Activated CD8-positive, alpha-beta memory T cell treated with anti-CD3 and anti-CD28 coated beads for 4 hours (primary cell): ENCODE measurements at places on chromosomes 3 and 15.

- no peak for DNase-seq
Observed at GRCh38 chr3:40523781-40524180, 979 bp upstream of the ZNF621 start.

- no peak for DNase-seq
Observed at GRCh38 chr15:41629463-41629862, 30.7 kb upstream of the MGA start.

- no peak for DNase-seq
Observed at GRCh38 chr3:140015741-140016140, 80.8 kb downstream of the CLSTN2 start.

- DNase-seq: no peak
Observed at GRCh38 chr3:43031485-43031884, 52.4 kb downstream of the GASK1A start.

DNA sequence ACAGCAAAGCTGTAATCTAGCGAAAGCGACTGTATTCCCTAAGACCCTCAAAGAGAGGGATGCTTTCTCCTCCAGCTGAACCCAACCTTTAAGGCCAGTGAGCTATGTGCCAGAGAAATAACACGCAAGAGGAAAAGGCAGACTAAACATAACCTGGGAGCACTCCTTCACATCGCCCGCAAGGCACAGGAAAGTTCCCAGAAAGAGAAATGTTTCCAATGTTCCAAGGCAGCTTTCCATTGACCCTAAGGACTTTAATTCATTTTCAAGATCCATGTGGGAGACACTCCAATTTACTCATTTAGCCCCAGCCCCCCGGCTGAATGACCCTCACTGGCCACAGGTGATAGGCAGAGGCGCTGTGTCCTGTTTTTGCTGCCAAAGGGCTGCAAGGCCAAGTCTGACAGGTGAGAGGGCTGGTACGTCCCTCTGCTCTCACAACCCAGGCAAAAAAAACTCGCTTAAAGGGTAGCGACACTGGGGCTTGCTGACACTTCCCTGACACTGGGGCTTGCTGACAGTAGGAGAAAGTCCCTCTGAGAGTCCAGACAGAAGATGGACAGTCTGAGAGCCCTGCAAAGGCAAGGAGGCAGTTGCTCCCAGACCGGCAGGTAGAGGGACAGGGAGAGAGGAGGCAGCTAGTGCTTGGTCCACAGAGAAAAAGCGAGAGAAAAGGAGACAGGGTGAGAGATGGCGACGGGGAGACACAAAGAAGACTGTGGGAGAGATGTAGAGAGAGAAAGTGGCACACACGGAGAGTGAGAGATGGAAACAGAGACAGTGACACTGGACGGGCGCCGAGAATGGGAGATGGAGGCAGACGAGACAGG is 702 bp downstream of the ARHGEF3 start:
- no peak for DNase-seq

DNA sequence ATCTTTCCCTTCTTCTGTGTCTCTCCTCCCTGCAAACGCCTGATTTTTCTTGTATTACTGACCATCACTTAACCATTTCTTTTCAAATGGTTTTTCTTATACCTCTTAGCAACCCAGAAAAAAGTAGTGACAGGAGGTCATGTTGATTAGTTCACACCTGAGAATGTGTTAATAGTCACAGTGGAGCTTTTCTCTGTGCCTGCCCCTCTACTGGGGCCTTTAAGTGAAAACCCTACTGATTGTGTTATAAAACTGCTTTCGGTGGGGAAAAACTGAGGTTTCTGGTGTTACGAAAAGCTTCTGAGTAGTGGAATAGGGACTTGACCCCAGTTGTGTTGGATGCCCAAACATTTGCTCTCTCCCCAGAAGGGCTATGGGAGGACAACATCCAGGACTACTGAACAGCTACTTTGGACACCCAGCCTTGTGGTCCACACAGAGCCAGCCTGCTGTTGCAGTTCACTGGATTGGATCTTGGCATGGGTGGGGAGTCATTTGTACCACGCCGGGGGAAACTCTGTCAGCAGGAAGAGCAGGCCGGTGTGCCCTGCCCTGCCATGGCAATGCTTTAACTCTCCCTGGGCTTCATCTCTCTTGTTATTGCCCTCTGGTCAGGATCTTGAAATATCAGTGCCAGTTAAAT is 10.3 kb downstream of the GPR87 start:
- no peak for DNase-seq

DNA sequence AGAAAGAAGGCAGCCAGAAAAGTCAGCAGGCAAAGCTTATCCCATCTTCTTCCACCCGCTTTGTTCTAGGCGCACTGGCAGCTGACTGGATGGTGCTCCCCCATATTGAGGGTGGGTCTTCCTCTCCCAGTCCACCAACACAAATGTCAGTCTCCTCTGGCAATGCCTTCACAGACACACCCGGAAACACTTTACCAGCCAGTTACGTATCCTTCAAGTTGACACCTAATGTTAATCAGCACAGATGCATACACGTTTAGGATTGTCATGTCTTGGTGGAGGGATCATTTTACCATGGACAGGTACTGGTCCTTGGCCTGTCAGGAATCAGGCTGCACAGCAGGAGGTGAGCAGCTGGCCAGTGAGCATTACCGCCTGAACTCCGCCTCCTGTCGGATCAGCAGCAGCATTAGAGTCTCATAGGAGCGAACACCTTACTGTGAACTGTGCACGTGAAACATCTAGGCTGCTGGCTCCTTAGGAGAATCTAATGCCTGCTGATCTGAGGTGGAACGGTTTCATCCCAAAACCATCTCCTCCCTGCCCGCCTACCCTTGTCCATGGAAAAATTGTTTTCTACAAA is 59.1 kb upstream of the PYDC2 start:
- no peak for DNase-seq

DNA sequence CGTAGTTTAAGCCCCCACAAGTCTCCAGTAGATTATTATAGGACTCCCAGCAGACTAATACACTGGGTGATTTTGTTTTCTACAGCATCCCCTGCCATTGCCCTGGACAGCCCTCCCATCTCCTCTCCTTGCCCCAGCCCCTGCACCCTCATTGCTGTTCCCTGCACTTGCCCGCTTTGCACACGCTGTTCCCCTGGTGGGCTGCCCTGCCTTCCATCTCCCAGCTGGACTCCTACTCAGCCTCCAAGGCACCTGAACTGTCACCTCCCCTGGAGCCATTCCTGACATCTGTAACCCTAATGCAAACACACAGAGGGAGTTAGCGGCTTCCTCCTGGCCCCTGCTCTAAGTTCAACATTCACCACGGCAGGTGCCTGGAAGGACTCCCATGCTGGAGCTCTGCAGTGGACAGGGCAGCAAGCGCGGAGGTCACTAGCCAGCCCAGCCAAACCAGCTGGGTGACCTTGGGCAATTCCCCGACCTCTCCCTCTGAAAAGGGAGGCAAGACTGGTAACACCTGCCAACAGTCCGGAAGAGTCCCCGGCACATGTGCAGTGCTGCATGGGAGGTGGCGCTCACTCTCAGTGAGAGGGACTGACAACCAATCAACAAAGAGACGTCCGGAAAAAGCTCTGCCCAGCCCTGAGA is 38.8 kb upstream of the IQSEC1 start:
- DNase-seq: no peak

DNA sequence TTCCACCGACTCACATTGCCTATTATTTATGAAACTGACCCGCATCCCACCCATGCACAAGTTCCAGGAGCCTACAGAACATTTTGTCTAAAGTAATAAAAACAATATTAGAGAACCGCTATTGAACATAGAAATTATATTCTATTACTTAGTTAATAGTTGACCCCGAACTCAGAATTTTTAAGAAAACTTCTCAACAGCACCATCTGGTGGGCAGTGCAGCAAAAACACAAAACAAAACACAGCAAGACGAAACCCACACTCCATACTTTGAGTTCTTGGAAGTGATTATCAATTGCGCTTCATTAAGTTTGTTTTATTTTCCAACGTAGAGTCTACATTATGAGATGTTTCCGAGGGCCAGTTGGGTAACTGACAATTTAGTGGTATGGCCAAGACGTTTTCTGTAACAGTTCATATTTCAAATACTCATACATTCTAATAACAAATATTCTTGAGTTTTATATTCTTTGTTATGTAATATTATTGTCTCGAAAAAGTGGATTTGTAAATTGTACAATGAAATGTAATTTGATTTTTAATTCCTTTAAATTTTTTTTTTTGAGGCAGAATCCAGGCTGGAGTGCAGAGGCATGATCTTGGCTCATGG is 24.0 kb upstream of the C3orf70 start:
- DNase-seq: no peak

GRCh38 chr15:92984161-92984560 is 84.0 kb downstream of the CHD2 start:
- no peak for DNase-seq

- no peak for DNase-seq
Observed at GRCh38 chr3:169131690-169132464, 531.6 kb downstream of the MECOM start.

DNA sequence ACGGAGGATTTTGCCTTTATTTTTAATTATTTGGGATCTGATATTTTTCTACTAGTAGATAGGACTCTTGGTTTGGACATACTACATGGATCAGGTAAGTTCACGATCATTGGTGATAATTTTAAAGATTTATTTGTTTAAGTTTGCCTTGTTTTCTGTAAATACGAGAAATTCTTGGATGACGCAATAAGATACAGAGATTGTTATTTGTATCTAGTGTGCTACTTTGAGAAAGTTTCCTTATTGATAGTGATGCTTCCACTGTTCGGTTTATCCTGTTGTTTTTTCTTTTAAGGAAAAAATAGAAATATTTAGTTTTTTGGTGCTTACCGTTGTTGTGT is 577 bp downstream of the CHD2 start:
- DNase-seq: no peak

DNA sequence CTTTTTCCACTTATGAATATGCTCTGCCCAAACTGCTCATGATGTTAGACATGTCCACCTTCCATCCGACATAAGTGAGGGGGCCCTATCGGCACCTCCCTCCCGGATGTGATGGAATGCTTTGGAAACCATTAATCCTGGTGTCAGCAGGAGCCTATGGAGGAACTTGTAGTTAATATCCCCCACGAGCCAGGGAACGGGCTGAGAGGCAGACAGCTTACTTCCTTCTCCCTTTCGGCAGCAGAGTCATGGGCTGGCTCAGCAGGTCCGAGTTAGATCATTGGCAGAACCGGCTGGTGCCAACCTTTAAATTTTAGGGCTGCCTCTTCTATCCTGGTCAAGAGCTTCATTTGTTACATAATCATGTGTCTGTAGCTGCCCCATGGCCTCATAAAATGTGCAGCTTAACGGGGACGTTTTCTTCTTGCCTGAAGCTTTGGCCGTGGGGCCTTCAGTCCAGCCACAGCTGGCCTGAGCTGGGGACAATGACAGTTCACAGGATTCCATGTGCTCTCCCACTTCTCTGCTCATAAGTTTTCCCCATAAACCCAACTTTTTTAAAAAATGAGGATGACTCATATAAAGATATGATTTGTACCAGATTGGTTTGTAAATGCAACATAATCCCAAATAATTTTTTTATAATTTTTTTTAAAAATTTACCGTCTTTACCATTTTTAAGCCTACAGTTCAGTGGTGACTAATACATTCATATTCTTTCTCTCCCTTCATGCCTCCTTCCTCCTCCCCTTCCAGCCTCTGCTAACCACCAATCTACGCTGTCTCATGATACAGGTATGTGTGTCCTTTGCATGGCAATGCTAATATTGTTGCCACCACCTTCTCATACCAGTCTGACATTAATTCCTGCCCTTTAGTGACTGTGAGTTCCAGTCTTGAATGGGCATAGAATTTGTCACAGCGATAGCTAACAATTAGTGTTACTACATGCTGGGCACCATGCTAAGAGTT is 62.2 kb upstream of the RGMA start:
- DNase-seq: no peak

GRCh38 chr15:100573526-100573925 is 28.5 kb downstream of the LINS1 start:
- no peak for DNase-seq

- no peak for DNase-seq
Observed at GRCh38 chr15:92901995-92902394, 1.9 kb downstream of the CHD2 start.

- no peak for DNase-seq
Observed at GRCh38 chr15:53115563-53115962, 325.4 kb upstream of the ONECUT1 start.

- DNase-seq: no peak
Observed at GRCh38 chr3:65605876-65606432, 432.8 kb downstream of the MAGI1 start.

- no peak for DNase-seq
Observed at GRCh38 chr15:38671675-38672254, 107.2 kb upstream of the RASGRP1 start.

- no peak for DNase-seq
Observed at GRCh38 chr15:78049691-78050440, 27.6 kb downstream of the TBC1D2B start.
